HFFc6 (cell line): ENCODE measurements at places on chromosomes 7 and 10. TPM values are rescaled to one million over a fixed set of nuclear protein-coding genes. Genes with fewer than 3 reads are reported as not detected.

GRCh38 chr10:23630885-23631284, 192.0 kb downstream of the OTUD1 start:
- no peaks in the 10 kb centered on the region for H3K36me3 ChIP-seq
- H3K4me1 ChIP-seq: no peaks in the 10 kb centered on the region
- no peaks in the 10 kb centered on the region for H3K27me3 ChIP-seq
- no peak overlapping the region for H3K4me3 ChIP-seq
- no peak overlapping the region for H3K27ac ChIP-seq

- H3K4me1 ChIP-seq: peaks cover 7% of the 10 kb centered on the region; the same call in 1 of the 2 replicates
- H3K27ac ChIP-seq: no peak overlapping the region
- no peak for DNase-seq
- H3K36me3 ChIP-seq: no peaks in the 10 kb centered on the region
- H3K27me3 ChIP-seq: no peaks in the 10 kb centered on the region; the same call in 1 of the 2 replicates
Observed at GRCh38 chr7:14934839-14935238, 32.3 kb upstream of the DGKB start.

- 0 out of 2 replicates have a peak, but pooled peaks cover 9% of the 10 kb centered on the region for H3K36me3 ChIP-seq
- DNase-seq: no peak
- H3K27ac ChIP-seq: no peak overlapping the region
- no peaks in the 10 kb centered on the region for H3K4me1 ChIP-seq
- no peak overlapping the region for H3K4me3 ChIP-seq
- no peaks in the 10 kb centered on the region; the same call in 1 of the 2 replicates for H3K27me3 ChIP-seq
Observed at GRCh38 chr7:16875861-16876260, 5.9 kb downstream of the AGR3 start.

Gene OR6B1
- total RNA-seq: not detected in 2 replicates

DNA sequence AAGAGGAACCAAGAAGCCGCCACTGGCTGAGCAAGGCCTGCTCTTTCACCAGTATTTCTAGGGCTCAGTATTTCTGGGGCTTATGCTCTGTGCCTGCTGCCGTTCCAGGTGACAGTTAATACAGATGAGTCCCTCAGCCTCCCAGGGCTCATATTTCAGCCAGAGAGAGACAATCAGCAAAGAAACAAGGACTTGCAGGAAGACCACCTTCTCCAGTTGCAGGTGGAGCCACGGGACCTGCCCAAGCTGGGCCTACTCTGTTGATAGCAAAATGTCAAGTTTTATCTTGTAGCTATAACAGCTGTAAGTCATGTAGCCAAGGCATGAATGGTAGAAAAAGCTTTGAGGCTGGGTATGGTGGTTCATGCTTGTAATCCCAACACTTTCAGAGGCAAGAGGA, 42.7 kb downstream of the NPTX2 start:
- no peaks in the 10 kb centered on the region for H3K36me3 ChIP-seq
- H3K27ac ChIP-seq: no peak overlapping the region
- no peaks in the 10 kb centered on the region for H3K4me1 ChIP-seq
- no peaks in the 10 kb centered on the region; the same call in none of the 2 replicates for H3K27me3 ChIP-seq

DNA sequence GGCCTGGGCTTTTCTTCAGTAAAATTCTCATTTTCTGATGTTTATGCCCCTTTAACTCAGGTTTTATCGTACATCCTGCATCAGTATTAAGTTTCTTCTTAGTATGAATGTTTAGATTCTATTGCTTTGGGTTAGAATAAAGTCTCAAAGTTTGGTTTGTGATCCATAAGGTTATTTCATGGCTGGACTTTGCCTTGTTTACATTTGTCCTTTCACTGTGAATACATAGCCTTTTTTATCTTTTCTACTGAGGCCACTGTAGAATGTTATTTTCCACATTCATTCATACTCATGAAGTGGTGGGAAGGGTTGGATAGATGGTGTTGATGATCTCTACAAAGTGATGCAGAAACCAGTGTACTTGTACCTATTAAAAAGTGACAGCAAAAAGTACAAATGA, 59.8 kb downstream of the CCSER2 start:
- DNase-seq: no peak
- H3K36me3 ChIP-seq: peaks cover 31% of the 10 kb centered on the region
- no peaks in the 10 kb centered on the region for H3K27me3 ChIP-seq
- peaks cover 11% of the 10 kb centered on the region; the same call in 1 of the 2 replicates for H3K4me1 ChIP-seq

Gene TRA2A
- 86.5 to 97.4 TPM (median 94.6 TPM) in 3 replicates for total RNA-seq

DNA sequence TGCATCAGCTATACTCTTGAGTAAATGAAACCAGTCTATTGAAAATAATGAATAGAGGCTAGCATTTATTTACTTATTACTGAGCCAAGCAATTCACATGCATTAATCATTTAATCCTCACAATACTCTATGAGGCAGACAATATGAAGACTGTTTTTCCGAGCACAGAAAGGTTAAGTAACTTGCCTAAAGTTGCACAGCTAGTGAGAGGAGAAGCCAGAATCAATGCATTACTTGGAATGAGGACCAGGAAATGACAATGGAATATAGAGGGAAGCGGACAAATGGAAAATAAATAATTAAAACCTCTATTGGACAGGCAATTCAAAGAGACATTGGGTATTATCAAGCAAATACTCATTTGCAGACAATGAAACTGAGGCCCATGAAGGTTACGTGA, 207.6 kb upstream of the PRKCQ start:
- no peaks in the 10 kb centered on the region for H3K36me3 ChIP-seq
- H3K4me1 ChIP-seq: no peaks in the 10 kb centered on the region
- peaks cover 1% of the 10 kb centered on the region; the same call in 1 of the 2 replicates for H3K27me3 ChIP-seq
- no peak overlapping the region for H3K4me3 ChIP-seq
- H3K27ac ChIP-seq: no peak overlapping the region

GRCh38 chr7:42736931-42737330, 174.9 kb downstream of the C7orf25 start:
- DNase-seq: no peak
- H3K27me3 ChIP-seq: peaks cover 1% of the 10 kb centered on the region; the same call in 1 of the 2 replicates
- no peak overlapping the region for H3K4me3 ChIP-seq
- no peaks in the 10 kb centered on the region for H3K4me1 ChIP-seq
- H3K27ac ChIP-seq: no peak overlapping the region
- no peaks in the 10 kb centered on the region for H3K36me3 ChIP-seq

GRCh38 chr7:36217211-36217960, 64.3 kb downstream of the EEPD1 start:
- no peak for DNase-seq
- H3K4me1 ChIP-seq: peaks cover 9% of the 10 kb centered on the region
- no peak overlapping the region for H3K27ac ChIP-seq
- H3K27me3 ChIP-seq: peaks cover 14% of the 10 kb centered on the region
- H3K36me3 ChIP-seq: no peaks in the 10 kb centered on the region
- no peak overlapping the region for H3K4me3 ChIP-seq
